ENCODE measurements at places on chromosomes 3 and 15. TPM values are rescaled to one million over a fixed set of nuclear protein-coding genes. Genes with fewer than 3 reads are reported as not detected.

The MUC20 gene
- total RNA-seq = 1.1 TPM

The AMT gene
- 0.73 TPM for total RNA-seq

The DUOX2 gene
- not detected for total RNA-seq

The ARHGAP31 gene
- 1.8 TPM for total RNA-seq

The RASGRP1 gene
- total RNA-seq = not detected

The MAP1A gene
- total RNA-seq = 45.4 TPM

The BNC1 gene
- 14.3 TPM for total RNA-seq

The MITF gene
- 6.2 TPM for total RNA-seq

The LRRC15 gene
- total RNA-seq = under 0.01 TPM

The GPD1L gene
- total RNA-seq = 9.6 TPM

The AHSG gene
- not detected for total RNA-seq

The PIERCE2 gene
- total RNA-seq = 0.73 TPM

The LRRIQ4 gene
- not detected for total RNA-seq

The GNAT1 gene
- not detected for total RNA-seq

The CCDC39 gene
- total RNA-seq = not detected

The KIF23 gene
- 40.5 TPM for total RNA-seq

The ERC2 gene
- under 0.01 TPM for total RNA-seq

The NOX5 gene
- 0.37 TPM for total RNA-seq

The DNASE1L3 gene
- 1.5 TPM for total RNA-seq

The TEX55 gene
- total RNA-seq = not detected

The LEKR1 gene
- total RNA-seq = 2.2 TPM
